KG1 (cell line): ENCODE measurements at places on chromosomes 12 and 14.

GRCh38 chr14:65200454-65200853 is 98.1 kb upstream of the MAX start:
- DNase-seq = no peak

GRCh38 chr14:31449971-31450610 is 7.2 kb downstream of the DTD2 start:
- peak; percentile 20 for DNase-seq

DNA sequence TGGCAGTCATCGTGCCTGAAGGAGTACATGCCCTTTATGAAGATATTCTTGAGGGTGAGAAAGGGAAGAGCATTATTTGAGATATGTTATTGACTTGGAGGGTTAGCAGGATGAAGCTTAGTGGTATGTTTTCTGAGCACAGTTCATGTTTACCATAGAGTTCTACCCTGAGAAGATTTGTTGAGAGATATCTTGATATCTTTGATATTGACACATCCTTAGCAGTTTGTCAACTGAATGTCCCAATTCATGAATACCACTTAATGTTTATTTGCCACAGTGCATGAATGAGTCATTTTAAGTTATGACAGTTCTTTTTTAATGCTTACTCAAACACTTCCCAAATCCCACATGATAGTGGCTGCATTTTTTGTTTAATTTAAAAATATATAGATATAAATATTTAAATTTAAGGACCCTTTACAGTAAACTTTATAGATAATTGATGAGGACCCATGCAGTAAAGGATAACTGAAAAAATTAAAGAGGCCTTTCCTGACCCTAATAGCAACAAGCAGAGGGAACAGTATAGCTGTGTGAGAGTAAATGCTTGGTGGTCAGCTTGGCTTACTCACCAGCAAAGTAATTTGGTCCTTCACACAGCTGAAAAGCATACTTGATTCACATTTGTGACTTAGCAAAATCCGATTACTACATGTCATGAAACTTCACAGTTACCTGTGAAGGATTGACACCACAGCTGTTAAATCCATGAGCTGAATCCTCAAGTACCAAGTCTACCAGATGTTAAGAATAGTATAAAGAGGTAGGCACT is 25.8 kb downstream of the SLC39A9 start:
- no peak for DNase-seq

DNA sequence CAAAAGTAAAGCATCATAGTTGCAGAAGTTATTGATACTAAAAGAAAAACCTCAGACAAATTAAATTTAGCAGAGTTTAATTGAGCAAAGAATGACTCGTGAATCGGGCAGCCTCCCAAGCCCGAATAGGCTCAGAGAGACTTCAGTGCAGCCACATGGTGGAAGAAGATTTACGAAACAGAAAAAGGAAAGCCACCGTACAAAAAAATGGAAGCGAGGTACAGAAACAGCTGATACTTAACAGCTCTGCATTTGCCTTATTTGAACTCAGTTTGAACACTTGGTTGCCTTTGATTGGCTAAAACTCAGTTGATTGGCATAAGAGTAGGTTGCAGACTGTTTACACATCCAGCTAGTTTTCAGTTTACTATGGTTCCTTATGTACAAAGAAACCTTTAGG is 12.9 kb downstream of the TTC9 start:
- no peak for DNase-seq

- no peak for DNase-seq
Measured at GRCh38 chr12:121903202-121903601, 14.6 kb downstream of the PSMD9 start.

- DNase-seq = peak; percentile 73
Measured at GRCh38 chr12:103928682-103929045, 1.5 kb upstream of the HSP90B1 start.

DNA sequence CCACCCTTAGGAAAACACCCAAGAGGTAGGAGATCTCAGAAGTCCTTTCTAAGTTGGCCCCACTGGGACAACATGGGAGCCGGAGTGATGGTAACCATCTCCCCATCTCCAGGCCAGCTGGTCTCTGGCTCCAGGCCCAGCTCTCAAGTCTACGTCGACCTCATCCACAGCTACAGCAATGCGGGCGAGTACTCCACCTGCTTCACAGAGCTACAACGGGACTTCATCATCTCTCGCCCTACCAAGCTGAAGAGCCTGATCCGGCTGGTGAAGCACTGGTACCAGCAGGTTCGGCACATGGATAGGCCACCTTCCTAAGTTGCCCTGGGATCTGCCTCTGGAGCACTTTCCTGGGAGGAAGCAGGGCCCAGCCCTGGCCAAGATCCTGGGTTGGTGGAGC is 11.0 kb upstream of the OAS2 start:
- DNase-seq = no peak

GRCh38 chr12:25859976-25860375 is 98.5 kb upstream of the RASSF8 start:
- no peak for DNase-seq

DNA sequence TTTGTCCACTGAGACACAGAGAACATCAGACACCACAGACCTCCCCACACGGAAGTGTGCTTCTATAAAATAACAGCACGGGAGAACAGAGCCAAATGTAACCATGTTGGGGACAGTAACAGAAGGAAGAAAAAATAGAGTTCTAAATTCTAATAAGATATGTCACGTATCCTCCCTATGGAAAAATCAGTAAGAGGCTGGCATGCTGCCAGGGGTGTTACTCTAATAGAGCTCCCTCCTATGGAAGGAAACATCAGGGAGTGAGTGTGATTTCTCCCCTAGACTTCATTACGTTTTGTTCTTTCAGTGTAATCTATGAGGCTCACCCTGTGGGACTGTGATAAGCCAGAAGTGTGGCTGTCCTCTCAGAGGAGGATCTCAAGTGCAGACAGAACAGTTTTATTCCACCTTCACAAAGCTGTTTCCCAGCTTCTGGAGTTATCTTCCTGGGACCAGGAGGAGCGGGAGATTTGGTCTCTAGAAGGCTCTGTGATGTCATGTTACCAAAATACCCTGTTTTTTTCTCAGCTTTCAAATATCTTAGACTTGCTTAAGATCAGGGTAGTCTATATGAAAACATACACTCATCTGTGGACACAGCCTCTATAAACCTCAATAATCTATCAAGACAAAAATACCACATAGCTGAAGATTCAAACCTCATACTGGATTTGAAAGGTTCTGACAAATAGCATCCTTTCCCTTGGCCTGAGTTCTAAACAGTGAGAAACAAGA is 69.3 kb downstream of the ZFC3H1 start:
- no peak for DNase-seq

- DNase-seq = no peak
Measured at GRCh38 chr14:101564819-101565698, 3.8 kb downstream of the DIO3 start.

DNA sequence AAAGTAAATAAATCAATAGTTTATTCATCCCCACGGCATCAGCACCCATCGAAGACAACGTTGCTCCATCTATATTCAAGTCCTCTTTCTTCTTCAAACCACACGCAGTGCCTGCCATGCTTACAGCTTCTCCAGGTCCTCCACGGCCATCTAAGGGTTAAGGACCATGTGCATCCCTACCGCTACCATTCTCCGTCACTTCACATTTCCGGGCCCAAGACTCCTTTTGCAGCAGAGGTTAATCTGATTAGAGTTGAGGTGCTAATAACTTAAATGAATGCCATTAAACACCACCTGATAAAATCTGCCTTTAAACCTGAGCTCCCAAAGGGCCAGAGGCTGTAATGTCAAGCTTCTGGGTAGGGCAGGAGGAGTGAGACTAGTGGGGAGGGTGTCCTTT is 79.7 kb upstream of the CCND2 start:
- no peak for DNase-seq

- no peak for DNase-seq
Measured at GRCh38 chr12:4228122-4228580, 45.4 kb upstream of the CCND2 start.

- DNase-seq = no peak
Measured at GRCh38 chr12:6928703-6929407, 1.1 kb downstream of the ATN1 start.

DNA sequence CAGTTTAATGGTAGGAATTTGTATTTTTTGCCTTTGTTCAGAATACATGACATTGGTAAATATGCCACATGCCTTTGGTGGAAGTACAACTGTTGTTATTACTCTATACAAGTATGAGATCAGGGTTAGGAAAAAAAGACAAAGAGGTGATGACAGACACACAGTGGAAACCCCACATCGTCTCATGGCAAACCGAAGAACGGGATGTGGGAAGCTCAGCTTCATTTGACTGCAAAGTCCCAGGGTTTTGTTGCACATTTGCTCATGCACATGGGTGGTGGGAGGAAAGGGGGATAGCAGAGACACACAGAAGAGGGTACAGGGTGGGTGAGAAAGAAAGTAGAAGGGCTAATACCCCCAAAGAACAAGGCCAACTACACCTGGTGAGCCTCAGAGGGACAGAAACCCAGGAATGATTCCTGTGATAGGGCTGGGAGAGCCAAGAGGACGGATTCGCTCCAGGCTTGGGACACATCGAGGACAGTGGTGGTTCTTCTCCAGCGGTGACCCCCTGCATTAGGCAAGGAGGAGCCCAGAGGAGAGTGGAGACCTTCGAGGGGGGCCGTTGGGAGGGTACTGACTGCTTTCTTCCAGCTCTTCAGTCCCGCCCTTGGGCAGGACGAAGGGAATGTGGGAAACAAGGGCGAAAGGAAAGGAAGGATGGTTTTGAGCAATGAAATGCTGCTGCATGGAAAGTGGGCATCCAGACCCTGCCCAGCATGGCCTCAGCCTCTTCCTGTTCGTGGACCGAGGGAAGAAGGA is 8.1 kb downstream of the VAMP1 start:
- no peak for DNase-seq

- DNase-seq = no peak
Measured at GRCh38 chr12:40170593-40170992, 54.2 kb upstream of the LRRK2 start.

GRCh38 chr14:93994919-93995682 is 2.0 kb upstream of the CCDC197 start:
- DNase-seq = no peak

- no peak for DNase-seq
Measured at GRCh38 chr12:88865537-88865936, 285.3 kb upstream of the KITLG start.

DNA sequence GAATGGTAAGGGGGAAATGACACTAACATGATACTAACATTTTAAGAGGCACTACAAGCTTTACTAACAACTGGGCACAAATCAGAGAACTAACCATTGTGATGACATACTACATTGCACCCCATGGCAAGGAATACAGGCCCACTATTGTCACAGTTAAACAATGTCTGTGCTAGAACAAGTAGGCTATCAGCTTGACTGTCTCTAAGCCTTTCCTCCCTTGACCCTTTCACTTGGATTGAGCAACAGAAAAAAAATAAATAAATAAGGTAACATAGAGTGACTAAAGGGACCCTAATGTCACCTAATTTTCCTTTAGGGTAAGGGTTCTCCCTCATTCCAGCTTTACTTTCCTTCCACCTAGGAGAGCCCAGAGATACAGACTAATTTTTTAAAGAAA is 4.4 kb downstream of the SLC38A2 start:
- DNase-seq = no peak

DNA sequence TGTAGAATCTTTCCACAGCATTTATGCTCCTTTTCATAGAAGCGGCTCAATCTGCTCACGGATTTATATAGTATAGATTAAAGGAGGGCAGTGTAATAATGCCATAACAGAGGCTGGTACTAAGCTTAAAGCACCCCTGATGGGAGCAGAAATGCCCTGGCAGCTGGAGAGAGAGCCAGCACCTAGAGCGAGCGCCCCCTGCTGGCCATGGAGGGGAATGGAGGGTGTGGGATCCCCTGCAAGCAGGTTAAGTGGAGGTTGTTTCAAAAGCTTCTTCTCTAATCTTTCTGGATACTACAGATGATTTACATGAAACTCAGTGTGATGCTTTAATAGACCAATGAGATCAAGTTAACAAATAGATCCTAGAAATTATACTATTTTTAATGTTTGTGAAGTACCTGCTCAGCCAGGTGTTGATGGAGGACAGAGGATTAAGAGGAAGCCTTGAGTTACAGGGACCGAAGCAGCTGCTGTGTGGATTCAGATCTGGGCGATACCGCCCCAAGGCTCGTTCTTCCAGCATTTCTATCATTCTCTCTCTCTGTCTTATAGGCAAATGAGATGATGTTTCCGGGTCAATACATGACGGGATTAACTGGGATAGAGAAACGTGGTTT is 1519.3 kb upstream of the TMEM132C start:
- DNase-seq = peak; percentile 11

DNA sequence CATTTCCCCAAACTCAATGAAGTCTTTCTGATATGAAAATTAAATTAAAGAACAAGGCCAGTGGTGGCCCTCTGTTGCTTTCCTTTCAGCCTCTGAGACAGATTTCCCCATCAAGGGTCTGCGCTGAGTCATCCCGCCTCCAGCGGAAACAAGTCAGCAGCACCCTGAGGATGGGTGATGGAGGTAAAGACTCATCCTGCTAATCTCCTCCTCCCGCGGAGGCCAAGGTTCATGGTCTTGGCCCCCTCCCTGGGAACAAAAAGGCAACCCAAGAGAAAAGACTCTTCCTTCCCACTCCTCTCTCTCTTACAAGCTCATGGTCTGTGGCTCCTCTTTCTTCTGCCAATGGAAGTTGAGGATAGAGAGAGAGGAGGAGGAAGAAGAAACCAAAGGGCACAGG is 9.0 kb upstream of the NUMB start:
- no peak for DNase-seq

- no peak for DNase-seq
Measured at GRCh38 chr14:81275305-81276072, 54.7 kb upstream of the GTF2A1 start.

DNA sequence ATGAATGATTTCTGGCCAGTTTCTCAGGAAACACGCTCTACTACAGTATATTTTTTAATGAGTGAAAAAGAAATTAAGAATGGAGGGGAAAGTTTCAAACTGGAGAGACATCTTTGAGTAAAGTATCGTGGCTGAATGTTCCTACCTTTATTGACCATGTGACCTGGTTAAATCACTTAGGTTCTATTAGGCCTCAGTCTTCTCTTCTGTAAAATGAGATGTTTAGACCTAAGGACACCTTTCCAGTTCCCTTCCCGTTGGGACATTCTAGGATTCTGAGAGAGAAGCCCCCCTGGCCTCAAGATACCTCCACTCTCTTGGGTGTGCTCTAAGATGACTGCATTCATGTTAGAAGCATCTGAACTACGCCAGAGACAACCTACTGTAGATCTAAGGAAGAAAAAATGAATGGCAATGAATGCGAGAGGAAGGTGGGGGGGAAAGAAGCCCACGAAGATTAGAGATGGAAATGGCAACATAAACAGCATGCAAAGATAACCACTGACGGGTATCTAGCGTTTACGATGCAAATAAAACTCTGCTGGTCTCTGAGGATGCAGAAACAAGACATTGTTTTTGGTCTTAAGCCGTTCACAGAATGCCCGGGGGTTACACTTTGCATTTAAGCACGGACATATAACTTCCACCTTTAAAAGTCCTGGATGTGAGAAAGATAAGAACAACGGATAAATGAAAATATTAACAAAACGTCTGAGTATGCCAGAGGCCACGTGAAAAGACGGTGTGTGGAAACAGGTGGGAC is 599 bp upstream of the CPSF6 start:
- no peak for DNase-seq

DNA sequence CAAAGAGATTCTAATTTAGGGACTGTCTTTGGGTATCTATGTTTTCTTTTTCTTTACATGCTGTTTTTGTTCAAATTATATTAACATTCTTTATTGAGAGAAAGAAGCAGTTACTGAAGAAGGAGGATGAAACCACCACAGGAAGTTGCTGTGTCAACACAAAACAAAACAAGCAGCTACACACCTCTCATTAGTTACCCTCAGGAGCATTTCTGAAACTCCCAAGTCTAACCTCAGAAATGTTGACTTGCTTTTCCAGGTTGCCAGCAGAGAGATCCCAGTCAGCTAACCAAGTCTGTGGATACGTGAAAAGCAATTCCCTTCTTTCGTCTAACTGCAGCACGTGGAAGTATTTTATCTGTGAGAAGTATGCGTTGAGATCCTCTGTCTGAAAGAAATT is 33.5 kb downstream of the CLEC1A start:
- DNase-seq = no peak
